ENCODE measurements at places on chromosomes 7 and 10.

DNA sequence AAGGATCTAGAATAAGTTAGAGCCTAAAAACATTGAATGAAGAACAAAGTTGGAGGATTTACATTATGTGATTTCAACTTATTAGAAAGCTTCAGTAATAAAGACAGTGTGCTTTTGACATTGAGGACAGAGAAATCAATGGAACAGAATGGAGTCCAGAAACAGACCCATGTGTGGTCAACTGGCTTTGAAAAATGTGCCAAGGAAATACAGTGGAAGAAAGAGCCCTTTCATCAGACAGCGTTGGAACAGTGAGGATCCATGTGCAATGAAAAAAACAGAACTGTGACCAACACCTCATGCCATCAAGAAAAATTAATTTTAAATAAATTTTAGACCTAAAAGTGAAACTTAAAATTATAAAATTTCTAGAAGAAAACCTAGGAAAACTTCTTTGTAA is 50.6 kb upstream of the LRRC18 start:
- DNase-seq, result no peak

DNA sequence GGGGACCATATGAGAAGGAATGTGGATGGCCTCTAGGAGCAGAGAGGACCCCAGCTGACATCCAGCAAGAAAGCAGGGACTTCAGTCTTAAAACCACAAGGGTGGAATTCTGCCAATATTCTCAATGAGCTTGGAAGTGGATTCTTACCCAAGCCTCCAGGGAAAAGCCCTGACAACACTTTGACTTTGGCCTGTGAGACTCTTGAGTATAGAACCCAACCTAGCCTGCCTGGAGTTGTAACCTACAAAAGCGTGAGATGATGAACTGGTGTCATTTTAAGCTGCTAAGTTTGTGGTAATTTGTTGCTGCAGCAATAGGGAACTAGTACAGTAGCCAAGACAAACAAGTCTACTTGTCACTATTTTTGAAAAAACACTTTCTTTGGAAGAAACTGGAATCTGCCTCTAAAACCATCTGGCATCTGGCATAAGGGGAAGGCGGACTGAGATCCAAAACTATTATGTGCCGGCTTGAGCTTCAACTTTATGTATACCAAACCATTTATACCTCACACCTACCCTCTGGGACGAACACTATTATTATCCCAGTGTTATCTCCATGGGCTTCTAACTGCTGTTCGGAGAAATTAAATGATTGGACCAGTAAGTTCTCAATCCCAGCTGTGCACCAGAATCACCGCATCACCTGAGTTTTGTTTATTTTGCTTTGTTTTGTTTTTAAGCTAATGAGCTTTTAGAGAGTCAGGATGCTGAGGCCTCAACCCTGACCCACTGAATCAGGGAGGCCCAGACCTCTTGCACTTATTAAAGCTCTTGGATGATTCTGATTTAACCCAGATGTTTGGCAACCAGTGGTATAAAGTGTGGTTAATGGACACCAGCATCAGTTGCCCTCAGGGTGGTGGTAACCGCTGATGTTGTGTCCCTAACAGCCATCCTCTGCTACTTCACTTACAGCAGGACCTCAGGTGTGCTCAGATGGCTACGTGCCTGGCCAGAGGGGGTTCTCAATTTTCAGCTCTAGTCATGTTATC is 83.0 kb downstream of the C1GALT1 start:
- no peak for DNase-seq

DNA sequence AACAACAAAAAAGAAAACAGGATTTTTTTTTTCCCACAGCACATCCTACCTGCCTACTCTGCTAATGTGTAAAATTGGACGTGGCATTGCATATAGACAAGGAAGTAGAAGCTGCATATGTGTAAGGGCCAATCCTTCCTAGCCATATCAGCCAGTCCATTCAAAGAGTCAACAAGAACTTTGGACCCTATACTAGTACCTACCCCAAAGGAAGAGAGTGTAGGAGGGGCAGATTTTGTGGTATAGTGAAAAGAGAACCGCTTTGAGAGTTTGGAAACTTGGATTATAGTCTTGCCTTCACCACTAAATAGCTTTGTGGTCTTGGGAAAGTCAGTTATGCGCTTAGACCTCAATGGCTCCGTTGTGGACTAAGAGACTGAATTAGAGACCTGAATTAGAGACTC is 12.1 kb upstream of the MCU start:
- no peak for DNase-seq

GRCh38 chr10:85764108-85764507 is 602.5 kb downstream of the GRID1 start:
- DNase-seq, result no peak

DNA sequence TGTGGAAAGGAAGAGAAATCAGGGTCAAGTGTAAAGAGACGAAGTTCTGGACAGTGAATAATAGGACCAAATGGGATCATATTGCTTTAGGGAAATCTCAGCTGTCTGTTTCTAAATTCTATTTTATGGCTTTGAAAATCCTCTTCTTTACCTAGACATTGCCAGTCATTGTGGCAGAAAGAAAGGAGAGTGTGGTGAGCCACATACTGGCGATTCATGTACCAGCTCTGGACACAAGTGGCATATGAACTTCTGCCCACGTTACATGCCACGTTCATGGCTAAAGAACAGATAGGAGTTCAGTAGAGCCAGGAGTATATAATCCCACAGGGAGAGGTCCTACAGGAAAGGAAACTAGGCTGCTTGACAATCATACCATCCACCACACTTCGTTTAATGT is 28.0 kb downstream of the STARD3NL start:
- DNase-seq, result no peak

DNA sequence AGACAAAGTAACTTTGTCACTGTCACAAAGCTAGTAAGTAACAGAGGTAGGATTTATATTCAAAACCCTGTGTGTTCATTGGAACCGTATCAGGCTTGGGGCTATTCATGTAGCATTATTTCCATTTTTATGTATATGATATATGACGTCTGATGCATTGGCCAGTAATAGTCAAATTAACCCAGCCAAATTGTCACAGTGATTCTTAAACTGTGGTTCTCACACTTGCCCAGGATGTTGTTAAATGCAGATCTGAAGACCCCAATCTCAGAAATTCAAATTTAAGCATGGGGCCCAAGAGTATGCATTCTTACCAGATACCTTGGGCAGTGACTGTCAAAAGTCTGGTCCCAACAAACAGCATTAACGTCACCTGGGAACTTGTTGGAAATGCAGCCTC is 63.9 kb downstream of the C1GALT1 start:
- DNase-seq, result no peak

DNA sequence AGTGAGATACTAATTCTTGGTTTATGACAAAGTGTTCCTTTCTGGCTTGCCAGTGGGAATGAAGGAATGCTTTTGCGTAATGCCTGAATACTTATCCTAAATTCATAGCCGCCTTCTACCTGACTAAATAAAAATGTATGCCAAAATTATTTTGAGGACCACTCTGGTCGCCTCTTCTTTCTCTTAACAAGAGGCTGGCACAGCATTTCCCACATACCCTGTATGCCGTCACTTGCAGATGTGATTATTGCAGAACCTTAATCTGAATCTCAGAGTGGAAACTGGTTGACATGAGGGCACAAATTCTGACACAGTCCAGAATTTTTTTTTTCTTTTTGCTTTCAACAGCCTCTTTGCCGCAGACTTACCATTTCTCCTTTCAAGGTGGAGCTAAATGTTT is 124.6 kb upstream of the GLCCI1 start:
- DNase-seq, result no peak

- no peak for DNase-seq
Measured at GRCh38 chr7:133051066-133051465, 30.8 kb downstream of the CHCHD3 start.

DNA sequence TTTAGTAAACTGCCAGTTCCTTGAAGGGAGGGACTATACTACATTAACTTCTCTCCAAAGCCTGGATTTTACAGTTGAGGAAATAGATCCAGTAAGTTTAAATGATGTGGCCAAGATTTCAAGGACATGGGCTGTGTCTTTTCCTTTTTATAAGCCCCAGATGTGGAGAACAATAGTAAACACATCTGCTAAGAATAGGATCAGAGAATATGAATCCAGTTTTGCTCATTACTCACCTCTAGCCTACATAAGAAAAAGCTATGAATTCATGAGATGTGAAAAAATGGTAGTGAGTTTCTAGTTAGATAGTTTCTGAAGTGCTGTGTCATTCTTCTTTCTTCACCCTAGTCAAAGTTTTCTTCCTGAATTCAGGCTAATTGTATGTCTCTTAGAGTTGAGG is 38.6 kb downstream of the MAGI2 start:
- no peak for DNase-seq

DNA sequence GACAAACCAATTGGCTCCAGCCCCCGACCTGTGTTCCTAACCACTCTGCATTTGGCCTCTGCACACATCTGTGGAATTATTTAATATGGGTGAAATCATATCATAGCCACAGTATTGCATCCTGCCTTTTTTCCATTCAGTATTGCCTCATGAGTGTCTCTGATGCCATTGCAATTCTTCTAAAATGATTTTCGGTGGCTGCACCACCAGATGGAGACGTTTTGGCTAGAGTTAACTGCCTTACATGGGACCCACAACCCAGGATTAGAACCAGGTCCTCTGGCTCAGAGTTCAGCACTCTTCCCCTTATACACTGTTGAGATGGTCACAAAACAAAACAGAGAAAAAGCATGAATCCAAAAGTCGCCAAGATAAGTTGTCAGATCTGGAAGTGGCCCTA is 180.8 kb downstream of the EMX2 start:
- no peak for DNase-seq

- no peak for DNase-seq
Measured at GRCh38 chr7:122038134-122038533, 105.9 kb downstream of the AASS start.

- no peak for DNase-seq
Measured at GRCh38 chr7:115096262-115096661, 174.4 kb downstream of the MDFIC start.

GRCh38 chr10:126640401-126640800 is 30.1 kb downstream of the C10orf90 start:
- no peak for DNase-seq

- DNase-seq, result no peak
Measured at GRCh38 chr10:76125900-76126299, 694.5 kb downstream of the LRMDA start.

- no peak for DNase-seq
Measured at GRCh38 chr7:45099891-45100760, 11.4 kb upstream of the NACAD start.

- no peak for DNase-seq
Measured at GRCh38 chr7:32034052-32034451, 36.2 kb downstream of the PDE1C start.

DNA sequence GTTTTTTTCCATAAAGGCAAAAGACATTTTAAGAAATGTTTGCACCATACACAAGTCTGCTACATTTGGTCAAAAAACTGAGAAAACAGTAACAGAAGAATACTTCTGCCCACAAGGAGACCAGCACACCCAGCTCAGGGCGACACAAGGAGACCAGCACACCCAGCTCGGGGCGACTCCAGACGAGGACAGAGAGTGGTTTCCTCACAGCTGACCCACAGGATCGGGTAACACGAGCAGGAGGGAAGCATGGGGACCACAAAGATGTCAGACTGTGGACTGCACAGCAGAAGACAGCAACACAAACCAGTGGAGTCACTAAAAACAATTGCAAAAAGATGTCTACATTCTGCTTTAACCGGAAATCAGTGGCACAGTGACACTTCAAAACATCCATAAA is 237.6 kb downstream of the DIP2C start:
- no peak for DNase-seq

- DNase-seq, result no peak
Measured at GRCh38 chr7:128347647-128348097, 4.0 kb upstream of the RBM28 start.

DNA sequence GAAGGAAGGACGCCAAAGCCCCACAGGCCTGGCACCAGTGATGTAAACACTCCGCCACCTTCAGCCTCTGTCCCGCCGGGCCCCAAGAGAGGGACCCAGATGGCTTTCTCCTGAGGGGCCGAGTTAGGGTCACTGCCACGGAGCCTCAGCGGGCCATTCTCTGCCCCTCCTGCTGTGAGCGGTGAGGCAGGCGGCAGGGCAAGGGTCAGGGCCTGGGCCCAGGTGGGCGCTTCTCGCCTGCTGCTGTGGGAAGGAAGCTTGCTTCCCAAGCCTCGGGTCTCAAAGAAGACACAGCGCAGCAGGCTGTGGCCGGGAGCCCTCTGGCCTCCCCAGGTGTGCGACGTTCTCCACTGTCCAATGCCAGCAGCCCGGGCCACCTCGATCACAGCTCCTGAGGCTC is 84.8 kb downstream of the PROSER2 start:
- no peak for DNase-seq

- no peak for DNase-seq
Measured at GRCh38 chr7:50305583-50306493, 1.3 kb downstream of the IKZF1 start.

GRCh38 chr7:91941450-91941849 is 788 bp downstream of the AKAP9 start:
- peak; percentile 7 for DNase-seq

DNA sequence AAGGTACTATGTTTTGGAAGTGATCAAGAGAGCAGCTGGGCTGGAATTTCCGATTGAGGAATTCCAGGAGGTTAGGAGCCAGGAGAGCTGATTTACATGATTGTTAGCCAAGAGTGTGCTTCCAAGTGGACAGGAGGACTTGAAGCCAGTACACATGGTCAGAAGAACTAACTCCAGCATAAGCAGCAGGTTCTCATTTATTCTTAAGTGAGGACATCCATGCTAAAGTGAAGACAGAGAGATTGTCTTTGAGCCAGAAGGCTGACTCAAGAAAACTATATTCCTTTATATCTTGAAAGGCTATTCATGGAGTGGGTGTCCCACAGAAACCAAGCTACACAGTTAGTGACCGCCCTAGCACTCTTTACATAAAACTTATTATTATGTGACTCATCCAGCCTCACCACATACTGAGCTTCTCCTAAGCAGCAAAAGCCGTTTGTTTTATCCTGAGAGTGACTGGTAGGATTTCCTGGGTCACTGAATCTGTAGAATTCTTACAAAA is 56.7 kb upstream of the SEMA3A start:
- DNase-seq, result no peak

GRCh38 chr10:97338041-97338440 is 3.5 kb upstream of the FRAT2 start:
- no peak for DNase-seq

DNA sequence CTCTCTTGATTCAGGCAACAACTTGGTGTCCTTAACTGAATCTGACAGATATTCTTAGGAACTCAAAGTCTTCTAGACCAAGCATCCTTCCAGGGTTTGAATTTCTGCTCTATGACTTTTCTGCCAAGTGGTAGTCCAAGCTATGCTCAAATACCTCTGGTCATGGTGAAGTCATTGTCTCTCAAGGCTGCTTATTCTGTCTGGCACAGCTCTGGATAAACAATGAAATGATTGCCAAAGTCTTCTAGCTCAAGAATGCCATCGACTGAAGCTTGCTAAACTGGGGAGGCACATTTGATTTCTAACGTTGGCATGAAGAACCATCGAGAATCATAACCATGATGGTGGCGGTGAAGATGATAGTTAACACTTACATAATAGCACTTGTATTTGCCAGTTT is 116.2 kb upstream of the MKX start:
- DNase-seq, result no peak

- no peak for DNase-seq
Measured at GRCh38 chr7:112665709-112666108, 124.5 kb downstream of the TMEM168 start.

- DNase-seq, result no peak
Measured at GRCh38 chr10:101831169-101831811, 12.3 kb downstream of the KCNIP2 start.
